ENCODE measurements at places on chromosomes 5 and 9.

DNA sequence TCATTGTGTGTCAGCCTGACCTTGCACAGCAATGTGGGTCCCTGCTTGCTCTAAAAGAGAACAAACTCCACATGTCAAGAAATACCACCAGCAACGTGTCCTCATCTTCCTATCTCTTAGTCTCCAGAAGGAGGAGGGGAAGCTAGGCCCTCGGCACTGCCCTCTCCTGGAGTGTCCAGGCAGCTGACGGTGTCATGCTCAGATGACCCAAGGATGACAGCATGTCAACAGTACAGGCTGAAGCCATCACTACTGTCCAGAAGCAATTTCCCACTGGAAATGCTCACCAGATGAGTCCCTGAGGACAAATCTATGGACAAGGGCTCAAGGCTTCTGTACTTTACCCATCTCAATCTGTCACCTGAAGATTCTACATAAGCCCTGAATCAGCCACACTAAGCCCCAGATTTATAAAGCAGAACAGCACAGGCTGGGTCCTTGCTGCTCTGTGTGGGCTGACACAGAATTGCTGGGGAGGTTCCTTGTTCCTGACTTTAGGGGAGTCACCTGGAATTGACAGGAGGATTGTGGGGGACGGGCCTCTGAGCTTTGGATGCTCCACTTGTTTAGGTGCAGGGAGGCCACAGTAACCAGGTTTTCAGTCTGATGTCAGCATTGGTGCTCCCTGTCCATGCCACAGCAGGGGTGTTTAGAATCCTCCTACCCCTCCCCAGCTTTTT is 210.2 kb downstream of the DAB2IP start:
- no peak for DNase-seq

GRCh38 chr5:178143901-178144300 is 9.8 kb downstream of the NHP2 start:
- DNase-seq, result no peak

DNA sequence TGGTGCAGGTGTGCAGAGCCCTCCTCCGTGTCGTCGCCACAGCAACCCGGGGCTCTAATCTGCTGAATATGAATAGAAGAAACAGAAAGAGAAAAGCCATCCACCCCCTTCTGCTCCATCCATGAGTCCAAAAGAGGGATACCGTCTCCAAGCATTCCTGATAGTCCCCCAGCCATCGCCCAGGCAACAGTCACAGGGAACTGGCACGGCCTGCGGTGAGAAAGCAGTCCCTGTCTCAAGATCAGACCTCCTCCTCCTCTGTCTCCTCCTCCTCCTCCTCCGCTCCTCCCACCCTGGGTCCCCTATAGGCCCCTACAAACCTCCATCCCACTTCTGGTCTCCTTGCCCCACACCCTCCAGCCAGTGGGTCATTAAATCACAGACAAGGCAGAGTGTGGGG is 308.1 kb upstream of the MPDZ start:
- DNase-seq, result no peak

- DNase-seq, result peak; percentile 32
These were observed 15.8 kb upstream of the GLIS3 start for GRCh38 chr9:4315582-4316215.

DNA sequence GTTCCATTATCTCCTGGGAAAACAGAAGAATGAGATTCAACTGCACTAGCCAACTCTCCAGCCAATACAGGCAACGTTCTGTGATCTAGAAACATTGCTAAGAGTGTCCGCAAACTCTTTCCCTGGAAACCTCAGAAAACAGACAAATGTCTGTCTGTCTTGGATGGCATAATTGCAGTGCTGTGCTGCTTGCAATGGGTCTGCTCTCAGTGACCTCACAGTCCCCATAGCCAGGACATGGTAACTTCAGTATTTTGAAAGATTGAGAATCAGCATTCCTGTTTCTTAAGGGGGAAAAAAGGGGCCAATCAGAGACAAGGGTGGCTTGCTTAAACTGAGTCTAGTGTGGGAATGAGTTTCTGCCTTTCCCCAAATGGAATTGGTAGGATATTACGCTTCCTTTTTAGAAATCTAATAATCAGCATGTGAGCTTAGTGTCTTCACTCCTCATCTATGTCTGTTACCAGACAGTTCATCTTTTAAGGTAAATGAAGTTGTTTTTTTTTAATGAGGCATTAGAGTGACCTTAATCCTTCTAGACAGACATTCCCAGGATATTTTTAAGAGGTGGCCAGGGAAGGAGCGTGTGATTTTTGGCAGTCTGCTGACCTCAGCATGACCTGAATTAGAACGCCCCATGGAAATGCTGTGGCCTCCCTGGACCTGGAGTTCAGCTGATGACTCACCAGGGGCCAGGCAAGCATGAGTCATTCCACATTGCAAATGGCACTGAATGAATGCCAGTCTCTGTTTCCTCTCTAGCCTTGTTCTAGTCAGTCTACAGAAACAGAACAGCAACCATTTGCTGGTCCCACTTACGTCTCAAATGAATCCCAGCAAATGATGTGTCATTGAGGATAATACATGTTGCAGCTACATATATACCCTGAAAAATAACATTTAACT is 210.2 kb upstream of the ACTBL2 start:
- DNase-seq, result no peak

- DNase-seq, result no peak
These were observed 4.0 kb downstream of the ISL1 start for GRCh38 chr5:51386916-51387883.

GRCh38 chr9:104107799-104108198 is 13.7 kb downstream of the SMC2 start:
- no peak for DNase-seq

DNA sequence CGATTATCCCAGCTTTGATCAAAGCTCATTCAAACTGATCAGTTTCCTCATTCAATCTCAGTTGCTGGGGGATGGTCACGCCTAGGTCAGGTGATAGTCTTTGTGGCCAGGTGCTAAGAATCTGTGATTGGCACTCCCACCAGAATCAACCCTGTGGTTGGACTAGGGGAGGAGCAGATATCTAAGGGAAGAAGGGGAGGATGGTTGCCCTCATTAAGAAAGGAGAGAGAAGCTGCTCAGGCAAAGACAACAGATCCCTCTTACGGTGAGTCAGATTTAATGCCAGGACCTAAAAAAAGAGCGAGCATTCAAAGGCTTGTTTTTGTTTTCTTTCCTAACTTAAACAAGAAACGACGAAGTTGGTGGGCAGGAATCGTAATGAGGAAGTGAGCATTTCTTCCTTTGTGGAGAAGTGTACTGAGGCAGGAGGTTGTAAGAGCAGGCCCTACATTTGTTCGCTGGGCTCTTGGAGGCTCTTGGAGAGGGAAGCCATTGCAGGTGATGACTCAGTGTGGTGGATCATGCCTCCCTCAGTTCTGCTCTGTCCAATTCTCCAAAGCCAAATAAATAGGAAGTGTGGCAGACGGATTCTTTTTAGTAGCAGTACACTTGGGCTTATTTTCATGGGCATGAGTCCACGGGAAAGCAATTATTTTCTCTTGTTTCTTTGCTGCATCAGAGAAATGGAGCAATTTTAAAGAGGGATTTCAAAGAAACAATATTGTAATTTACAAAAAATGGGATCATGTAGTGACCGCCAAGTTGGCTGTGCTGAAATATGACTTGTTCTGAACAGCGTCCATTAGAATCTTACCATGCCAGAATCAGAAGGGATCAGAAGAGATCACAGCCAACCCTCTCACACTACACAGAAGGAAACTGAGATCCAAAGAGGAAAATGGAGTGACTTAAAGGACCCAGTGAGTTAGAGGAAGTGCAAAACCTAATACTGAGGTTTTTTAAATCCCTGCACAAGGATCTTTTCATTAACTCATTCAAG is 18.7 kb upstream of the TGFBR1 start:
- no peak for DNase-seq
